ENCODE measurements at places on chromosomes 12 and 14.
A peak's percentile ranks its signal among the peaks of the same experiment; 100 is the strongest.

DNA sequence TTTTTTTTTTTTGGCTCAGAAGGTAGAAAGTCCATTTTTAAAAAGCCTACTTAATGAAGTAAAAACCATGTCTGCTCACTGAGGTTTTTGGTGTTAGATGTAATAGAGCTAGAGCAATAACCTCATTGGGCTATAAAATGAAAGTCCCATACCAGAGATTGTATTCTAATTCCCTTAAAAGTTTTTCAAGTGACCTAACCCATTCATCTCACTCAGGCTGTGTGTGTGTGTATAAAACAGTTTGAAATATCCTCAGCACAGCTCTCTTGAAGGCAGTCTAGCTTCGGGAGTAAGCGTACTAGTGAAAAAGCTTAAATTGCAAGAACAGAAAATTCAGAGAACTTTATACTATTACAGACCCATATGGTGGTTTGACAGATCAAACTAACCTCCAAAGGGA lies 313.8 kb downstream of the CEP128 start:
- no peak for DNase-seq

DNA sequence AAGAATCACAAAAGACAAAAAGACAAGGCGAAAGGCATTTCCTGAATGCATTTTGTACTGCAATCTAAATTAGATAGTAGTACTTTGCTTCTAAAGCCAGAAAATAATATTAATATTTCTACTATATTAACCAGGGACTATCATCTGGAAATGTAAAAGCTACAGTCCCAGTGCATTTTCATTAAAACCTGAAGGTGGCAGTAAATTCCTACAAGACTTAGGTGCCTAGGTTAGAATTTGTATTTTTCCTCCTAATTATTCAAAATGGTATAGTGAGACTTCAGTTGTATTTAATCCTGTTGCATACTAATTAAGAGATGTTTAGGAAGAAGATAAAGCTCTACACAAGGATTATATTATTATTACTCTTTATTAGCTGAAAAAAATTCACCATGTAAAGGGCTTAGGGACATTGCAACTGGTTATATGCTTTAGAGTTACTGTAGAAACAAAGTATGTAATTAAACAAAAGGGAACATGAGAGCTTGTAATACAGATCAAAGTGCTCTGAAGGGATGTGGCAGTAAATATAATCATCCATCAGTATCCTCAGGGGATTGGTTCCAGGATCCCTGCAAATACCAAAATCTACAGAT lies 53.6 kb downstream of the BRMS1L start:
- peak; percentile 5 for DNase-seq

DNA sequence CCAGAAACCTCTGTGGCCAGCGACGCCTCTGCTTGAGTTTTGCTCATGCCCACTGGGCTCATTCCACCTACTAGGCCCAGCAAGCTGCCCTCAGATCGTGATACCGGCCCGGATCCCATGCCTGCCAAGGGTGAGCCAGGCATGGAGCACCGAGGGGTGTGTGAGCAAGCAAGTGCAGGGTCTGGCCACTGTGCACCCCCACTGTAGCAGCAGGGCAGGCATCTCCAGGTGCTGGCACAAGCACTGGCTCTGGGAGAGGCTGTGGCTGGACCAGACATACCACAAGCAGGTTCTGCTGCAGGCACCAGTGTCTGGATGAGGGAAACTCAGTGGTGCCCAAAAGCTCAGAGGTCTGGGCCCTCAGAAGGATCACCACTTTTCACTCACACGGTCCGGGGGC lies 20.6 kb downstream of the FAM186A start:
- DNase-seq, result no peak

DNA sequence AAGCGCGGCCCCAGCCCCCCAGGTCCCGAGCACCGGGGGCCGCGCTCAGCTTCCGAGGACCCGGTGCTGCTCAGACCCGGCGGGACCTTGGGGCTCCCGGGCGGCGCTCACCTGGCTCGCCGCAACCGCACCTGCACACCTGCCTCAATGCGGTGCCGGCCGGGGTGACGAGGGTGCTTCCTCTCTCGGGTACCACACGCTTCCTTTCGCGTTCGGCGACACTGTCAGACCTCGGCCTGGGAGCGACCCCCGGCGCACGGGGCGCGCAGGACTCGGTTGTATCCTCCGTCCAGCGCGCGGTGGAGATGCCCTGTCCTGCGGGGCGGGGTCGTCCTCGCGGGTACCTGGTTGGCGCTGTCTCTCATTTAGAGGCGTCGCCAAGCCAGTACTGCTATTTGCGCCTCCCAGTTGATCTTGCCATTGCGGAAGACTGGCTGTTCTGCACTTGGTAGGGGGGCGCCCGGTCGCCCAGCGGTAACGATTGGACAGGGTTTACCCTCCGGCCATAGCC lies 718 bp downstream of the PACS2 start:
- peak; percentile 58 for DNase-seq

- no peak for DNase-seq
Observed at GRCh38 chr14:52023518-52023917, 34.2 kb downstream of the RTRAF start.

DNA sequence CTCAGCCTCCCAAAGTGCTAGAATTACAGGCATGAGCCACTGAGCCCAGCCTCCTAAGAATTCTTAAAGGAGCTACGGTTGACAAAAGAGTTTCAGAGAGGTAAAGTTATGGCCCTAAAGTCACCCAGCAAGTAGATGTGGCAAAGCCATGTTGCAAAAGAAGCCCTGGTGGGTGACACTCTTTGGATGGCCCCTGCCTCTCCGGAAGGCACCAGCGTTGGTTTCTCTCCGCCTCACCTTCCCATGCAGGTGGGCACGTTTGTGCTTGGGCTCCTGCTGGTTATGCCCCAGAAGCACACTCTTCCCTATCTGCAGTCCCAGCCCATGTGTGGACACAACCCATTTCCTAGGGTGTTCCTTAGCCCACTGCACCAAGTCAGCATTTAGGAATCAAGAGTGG lies 9.5 kb upstream of the SERPINA3 start:
- DNase-seq, result no peak

DNA sequence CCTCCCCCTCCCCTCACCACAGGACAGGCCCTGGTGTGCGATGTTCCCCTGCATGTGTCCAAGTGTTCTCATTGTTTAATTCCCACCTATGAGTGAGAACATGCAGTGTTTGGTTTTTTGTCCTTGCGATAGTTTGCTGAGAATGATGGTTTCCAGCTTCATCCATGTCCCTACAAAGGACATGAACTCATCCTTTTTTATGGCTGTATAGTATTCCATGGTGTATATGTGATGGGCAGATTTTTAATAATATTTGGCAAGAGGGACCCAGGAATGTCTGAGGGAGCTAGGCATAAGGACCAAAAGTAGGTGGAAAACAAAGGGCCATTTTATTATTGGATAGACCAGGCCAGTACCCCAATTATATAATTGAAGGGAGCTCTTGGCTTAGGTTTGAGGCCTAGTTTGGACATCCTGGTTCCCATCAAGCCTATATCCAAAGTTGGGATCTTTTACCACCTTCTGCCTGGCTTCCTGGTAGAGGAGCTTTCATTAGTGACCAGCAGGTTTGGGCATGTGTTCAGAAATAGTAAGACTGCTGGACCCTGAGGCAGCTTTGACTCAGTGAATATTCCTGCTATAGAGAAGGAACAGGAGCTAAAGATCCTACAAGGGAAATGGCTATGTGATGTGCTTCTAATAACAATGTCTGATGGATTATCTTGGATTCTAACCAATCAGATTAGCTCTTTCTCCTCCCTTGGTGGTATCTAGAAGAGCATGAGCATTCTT lies 76.0 kb downstream of the CAND1 start:
- DNase-seq, result no peak

DNA sequence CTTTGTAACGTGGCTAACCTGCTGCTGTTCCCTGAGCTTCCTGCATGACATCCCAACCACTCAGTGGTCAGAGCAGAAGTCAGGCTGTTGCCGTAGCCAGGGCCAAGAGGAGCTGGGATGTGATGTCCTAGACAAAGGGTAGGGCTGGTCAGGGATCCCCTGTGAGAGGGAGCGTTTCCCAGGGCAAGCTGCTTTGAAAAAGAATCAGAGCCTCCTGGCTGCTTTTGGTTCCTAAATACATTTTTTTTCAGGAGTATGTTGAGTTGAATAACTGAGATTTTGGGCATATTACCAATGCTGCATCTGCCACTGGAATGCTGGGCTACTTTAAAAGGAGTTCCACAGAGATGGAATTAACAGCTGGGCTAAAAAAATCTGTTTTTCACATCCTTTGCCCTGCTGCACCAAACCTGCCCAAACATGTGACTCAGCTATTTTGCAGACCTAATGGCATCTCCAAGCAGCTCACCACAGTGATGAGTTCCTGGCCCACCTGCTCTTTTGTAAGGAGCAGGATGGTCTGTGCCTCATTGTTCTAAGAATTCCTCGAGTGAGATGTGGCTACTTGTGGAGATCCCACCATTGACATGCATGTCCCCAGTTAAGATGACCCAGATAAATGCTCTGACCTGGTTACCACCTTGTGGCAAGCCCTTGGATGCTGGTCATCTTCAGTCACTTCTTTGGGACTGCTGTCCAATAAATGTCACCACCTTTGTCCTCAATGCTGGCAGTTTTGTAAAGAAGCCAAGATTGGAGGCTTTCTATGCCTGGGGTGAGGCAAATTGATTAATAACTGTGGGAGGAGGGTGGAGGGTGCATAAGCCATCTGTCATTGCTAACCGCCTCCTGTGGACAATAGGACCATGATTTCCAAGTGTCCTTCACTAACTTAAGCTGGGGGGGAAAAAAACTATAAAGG lies 24.1 kb downstream of the ANKRD13A start:
- DNase-seq, result peak; percentile 9

DNA sequence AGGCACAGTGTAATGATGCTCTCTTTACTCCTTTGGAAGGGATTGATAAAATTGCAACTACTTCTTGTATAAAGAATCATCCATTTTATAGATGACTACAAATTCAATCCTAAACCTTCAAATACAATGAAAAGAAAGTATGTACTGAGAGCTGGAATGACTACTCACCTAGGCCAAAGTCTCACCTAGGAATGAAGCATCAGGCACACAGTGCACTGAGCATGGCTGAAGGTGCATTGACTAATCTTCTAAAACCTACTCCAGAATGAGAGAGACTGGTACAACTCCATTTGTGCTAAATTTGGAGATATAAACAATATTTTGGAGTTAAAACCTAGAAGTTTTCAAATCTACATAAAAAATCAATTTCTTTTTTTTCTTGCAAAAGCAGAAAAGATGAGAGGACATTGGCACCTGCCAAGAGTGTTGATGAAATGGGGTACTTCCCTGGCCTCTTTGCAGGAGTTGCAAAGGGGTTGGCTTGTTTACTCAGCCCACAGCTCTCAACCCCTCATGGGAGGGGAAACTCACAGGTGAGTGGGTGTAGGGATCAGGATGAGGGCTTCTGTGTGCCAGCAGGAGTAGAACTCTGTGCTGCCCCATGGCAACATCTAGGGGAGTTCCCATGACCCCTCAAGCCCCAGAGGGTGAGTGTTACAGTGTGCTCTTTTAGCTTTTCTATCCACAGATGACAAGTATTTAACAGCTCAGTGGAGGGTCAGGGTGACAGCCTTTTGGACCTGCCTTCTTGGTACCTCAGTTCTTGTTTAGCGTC lies 31.3 kb downstream of the CLECL1 start:
- no peak for DNase-seq

- DNase-seq, result peak; percentile 94
Observed at GRCh38 chr12:13179211-13180074, 17.1 kb upstream of the EMP1 start.

- DNase-seq, result no peak
Observed at GRCh38 chr12:97452839-97453238, 9.8 kb upstream of the RMST start.

DNA sequence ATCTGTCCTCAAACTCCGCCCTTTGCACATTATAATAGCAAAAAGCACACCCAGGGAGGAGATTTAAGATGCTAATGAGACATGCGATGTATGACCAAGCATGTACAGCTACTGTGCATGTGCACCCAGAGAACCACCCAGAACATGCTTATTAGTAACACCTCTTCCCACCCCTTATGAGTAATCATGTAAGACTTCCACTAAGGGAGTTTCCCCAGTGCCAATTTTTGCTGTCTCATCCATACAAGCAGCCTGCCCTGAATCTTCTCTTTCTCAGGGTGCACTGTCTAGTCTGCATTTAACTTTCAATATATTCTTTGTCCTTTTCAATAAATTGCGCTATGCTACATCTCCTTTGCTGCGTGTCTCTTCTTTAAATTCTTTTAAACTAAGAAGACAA lies 830.0 kb upstream of the NOVA1 start:
- no peak for DNase-seq

- DNase-seq, result no peak
Observed at GRCh38 chr14:22450266-22450665, 138.8 kb downstream of the DAD1 start.

DNA sequence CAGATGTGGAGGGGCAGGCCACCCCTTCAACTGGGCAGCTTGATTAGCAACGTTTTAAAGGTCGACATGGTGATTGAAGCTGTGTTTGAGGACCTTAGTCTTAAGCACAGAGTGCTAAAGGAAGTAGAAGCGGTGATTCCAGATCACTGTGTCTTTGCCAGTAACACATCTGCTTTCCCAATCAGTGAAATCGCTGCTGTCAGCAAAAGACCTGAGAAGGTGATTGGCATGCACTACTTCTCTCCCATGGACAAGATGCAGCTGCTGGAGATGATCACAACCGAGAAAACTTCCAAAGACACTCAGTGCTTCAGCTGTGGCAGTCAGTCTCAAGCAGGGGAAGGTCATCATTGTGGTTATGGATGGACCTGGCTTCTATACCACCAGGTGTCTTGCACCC lies 23.9 kb upstream of the AICDA start:
- DNase-seq, result no peak

- no peak for DNase-seq
Observed at GRCh38 chr12:13472690-13473089, 276.2 kb downstream of the EMP1 start.

DNA sequence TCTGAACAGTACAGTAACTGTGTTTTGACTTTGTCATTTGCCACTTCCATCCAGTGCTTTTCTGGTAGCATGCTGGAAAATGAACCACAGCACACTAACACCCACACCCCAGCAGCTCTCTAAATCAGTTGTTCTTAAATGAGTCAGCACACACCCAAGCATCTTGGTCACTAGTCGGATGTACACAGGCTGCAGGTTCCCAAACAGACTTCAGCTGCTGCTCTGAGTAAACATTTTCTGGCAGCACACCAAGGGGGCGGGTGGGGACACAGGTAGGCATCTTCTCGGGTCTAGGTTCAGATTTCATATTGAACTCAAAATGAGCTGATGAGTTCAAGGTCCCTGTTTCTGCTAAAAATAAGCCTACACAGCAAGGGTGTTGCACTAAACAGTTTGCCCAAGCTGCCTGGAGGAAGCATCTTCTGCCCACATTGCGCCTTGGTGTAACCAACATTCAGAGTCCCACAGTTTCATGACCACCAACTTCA lies 39.8 kb downstream of the IFNG start:
- no peak for DNase-seq

DNA sequence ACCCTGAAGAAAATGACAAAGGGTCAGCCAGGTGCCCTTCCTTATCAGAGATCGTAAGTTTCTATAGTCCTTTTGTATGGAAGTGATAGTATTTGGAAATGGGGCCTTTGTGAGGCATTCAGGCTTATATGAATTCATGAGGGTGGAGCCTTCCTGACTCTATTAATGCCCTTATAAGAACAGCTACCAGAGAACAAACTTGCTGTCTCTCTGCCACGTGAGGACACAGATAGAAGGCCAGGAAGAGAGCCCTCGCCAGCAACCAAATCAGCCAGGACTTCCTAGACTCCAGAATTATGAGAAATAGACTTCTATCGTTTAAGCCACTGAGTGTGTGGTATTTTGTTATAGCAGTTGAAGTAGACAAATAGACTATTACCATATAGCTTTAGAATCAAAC lies 36.7 kb downstream of the TRMT5 start:
- no peak for DNase-seq

All from RPMI8226 (cell line).